ENCODE measurements at places on chromosomes 12 and 14.

- peak; percentile 47 for DNase-seq
These were observed 47.7 kb downstream of the BCL11B start for GRCh38 chr14:99224116-99224910.

DNA sequence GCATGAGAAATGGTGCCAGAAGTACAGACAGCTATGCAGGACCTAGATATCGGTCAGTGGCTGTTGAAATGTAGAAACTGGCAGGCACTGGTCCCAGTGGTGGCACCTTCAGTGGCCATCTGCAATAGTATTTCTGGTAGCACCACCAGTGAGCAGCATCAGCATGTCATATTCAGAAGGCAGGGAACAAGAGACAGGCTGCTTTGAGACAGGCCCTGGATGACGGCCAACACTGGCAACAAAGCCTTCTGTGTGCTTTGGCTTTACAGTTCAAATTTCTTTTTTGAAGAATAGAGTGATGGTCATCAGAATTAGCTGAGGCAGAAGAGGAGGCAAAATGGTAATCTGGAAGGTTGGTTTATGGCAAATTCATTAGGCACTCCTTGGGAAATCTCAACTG, 273.4 kb upstream of the SLC16A7 start:
- no peak for DNase-seq

DNA sequence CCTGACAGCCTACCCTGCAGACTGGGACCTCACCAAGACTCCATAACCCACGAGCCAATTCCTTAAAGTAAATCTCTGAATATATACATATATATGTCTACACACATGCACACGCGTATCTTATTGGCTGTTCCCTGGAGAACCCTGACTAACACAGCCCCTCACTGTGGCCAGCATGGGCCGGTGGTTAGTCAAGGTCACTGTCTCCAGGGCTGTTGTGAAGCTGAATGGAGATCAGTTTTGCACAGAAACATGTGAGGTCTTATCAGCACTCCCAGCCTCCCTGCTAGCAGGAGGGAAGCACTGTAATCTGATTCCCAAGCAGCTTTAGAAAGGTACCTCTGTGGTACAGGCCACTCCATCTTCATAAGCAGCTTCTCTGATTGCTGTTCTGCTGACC, 46.6 kb upstream of the PLEKHG6 start:
- DNase-seq, result no peak

DNA sequence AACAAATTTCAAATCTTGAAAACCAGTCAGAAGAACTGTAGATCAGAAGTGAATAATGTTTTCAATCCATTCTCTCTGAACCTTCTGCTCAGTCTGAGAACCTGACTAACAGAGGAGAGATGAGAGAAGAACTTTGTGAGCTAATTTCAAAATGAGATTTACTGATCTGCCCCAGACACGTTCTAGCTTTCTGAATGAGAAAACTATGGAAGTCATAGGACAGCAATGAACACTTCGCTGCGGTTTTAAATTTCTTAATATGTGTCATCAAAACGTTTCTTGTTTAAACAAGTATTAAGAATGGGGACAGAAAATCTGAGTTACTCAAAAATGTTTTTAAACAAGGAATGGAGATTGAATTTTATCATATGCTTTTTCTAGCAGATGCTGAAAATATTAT, 66.6 kb upstream of the FAR2 start:
- no peak for DNase-seq

- DNase-seq, result no peak
These were observed 216.8 kb downstream of the TTC8 start for GRCh38 chr14:89041257-89041582.

DNA sequence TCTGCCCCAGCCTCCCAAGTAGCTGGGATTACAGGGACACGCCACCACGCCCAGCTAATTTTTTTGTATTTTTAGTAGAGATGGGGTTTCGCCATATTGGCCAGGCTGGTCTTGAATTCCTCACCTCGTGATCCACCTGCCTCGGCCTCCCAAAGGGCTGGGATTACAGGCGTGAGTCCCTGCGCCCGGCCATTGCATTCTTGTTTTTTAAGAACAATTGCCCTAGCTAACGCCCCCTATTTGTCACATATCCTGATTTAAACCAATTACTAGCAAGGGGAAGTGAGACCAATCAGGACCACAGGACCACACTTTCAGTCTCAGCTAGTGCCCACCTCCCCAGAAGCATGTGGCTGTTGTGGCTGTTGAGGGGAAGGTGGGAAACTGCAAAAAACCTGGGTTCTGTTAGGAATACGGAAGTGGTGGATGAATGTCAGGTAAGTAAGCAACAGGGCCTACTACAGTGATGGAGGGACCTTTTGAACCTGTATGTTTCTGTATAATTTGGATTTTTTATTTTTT, 37.8 kb upstream of the NFYB start:
- DNase-seq, result no peak

GRCh38 chr12:95605087-95605486, 53.8 kb upstream of the USP44 start:
- no peak for DNase-seq

DNA sequence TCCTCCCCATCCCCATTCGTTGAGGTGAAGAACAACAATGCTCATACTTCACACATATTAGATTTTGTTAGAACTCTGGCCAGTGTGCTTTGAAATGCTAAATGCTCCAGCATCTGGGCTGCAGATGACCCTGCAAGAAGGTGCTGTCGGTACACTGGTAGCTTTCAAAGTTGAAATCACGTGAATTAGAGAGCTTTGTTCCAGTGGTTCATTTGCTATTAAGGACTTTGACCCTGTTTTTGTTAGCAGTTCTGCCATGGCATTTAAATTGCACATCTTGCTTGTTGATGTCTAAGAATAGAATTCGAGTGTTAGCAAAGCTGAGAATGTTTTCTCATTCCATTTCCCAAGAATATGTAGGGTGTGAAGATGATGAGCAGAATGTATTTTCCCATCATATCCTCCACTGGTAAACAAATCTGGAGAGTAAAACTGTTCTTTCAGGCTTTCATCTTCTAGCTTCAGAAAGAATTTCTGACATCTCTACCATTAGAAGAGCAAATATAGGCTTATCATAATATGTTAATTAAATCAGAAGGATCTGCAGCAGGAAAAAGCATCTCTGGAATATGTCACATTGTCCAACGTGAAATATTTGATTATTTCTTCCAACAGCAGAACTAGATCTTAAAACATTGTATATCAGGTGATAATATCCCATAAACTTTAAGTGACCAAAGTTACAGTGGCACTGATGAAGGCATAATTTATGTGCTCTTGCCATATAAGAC, 98.8 kb upstream of the PDE3A start:
- no peak for DNase-seq

- DNase-seq, result no peak
These were observed 8.7 kb upstream of the SMCO2 start for GRCh38 chr12:27437839-27438238.

GRCh38 chr12:87280356-87280755, 748.8 kb downstream of the C12orf50 start:
- no peak for DNase-seq
